Cortex of kidney (tissue), 1 donor: ENCODE measurements at places on chromosomes 1 and 21.

DNA sequence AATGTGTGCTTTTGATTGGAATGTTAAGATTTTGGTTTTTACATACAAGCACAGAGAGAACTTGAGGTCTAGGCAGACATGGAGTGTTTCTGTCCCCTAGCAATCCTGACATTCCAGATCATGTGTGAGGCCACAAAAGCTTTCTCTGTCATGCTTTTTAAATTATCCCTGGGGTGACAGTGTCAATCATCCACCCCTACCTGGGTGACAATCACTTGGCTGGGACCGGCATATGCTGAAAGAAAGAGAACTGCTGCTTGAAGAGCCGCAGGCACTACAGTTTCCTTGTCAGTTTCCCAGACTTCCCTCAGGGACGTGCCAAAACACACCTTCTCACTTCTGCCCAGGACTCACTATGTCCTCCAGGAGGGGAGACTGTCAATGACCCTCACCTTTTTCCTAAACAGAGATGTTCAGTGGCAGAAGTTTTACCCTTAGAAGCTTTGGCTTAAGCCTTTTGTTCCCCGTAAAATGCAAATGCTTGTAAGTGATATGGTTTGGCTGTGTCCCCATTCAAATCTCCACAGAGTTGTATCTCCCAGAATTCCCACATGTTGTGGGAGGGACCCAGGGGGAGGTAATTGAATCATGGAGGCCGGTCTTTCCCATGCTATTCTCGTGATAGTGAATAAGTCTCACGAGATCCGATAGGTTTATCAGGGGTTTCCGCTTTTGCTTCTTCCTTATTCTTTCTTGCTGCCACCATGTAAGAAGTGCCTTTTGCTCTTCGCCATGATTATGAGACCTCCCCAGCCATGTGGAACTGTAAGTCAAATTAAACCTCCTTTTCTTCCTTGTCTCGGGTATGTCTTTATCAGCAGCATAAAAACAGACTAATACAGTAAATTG, 217.4 kb downstream of the FGGY start:
- DNase-seq = no peak

DNA sequence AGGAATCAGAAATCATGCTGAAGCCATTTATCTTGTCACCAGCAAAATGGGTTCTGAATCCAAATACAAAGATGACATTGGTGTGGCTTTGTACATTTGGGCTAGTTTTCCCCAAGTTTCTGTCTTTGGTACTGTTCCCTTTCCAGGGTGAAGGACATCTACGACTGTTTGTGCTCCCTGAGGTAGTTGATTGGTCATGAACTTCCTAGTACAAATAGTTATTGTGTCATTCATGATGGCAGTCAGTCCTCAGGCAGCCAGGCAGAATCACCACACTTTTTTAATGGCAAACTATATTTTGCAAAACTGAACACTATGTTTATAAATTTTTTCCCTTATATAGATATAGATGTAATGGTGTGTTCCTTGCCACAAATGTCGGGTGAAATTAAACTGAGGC, 46.0 kb downstream of the CEP350 start:
- DNase-seq = no peak

DNA sequence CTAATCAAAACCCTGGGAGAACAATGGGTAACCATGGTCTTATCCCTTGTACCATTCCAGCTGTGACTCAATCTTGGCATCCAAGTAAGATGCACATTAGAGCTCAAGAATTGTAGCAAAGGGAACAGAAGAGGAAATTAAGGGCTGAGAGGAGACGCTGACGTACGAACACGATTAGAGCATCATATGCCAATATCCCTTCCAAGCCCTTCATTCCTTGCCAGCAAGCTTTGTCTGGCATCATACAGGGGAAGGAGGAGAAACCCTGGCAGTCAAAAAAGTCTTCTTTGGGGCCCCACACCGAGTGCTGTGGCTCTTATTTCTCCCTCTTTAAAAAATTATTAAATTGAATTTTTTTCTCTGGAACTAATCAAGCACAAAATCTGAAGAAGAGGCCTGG, 120.9 kb downstream of the ASTN1 start:
- DNase-seq = no peak

DNA sequence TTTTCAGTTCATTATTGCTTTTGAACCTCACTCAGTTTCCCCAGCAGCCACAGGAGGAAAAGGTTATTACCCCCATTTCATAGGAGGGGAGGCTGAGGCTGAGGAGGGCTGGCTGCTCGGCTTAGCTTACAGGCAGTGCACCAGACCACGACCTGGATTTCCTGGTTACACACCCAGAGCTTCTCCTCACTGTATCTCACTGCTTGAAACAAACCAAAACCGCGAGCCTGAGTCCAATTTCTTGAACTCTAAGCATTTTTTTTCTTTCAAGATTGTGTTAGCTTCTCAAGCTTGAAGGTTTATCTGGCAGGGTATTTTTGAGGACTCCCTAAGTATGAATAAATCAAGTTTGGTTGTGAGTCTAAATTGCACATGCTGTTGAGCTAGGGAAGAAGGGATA, 188.9 kb upstream of the EDN2 start:
- no peak for DNase-seq

GRCh38 chr1:8987881-8988617, 38.2 kb downstream of the SLC2A7 start:
- no peak for DNase-seq

GRCh38 chr21:14559102-14559501, 13.0 kb upstream of the SAMSN1 start:
- DNase-seq = no peak
